ENCODE measurements at places on chromosomes 7 and 10.

DNA sequence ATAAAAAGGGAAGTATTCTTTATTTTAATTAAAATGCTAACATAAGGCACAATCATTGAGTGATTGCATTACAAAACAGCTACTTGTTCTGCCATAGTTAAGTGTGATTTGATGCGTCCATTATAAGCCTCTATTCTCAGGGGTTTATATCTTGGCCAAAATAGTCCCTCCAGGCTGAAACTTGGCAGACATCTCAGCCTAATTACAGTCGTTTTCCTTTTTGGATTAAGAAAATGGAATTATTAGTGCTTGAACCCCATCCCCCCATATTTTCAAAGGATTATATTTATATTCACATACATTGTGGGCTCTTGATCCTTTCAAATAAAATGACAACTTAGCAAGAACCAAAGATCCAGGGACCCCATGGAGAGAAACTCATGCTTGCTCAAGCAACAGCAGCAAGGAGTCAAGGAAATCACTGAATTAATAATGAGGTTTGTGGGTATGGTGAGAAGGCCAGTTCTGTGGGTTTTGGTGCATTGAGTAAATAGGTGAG is 66.7 kb upstream of the NEUROD6 start:
- no peak overlapping the region for H3K4me3 ChIP-seq
- DNase-seq: no peak
- H3K4me1 ChIP-seq: no peaks in the 10 kb centered on the region
- H3K36me3 ChIP-seq: no peaks in the 10 kb centered on the region

- H3K4me3 ChIP-seq: no peak overlapping the region
- no peak for DNase-seq
- H3K4me1 ChIP-seq: no peaks in the 10 kb centered on the region
- no peaks in the 10 kb centered on the region for H3K27me3 ChIP-seq
These were observed 338.1 kb upstream of the GALNT17 start for GRCh38 chr7:70793821-70794220.

GRCh38 chr7:154484406-154484805 is 432.2 kb downstream of the DPP6 start:
- no peak overlapping the region for H3K27ac ChIP-seq
- no peaks in the 10 kb centered on the region for H3K27me3 ChIP-seq
- DNase-seq: no peak
- H3K36me3 ChIP-seq: no peaks in the 10 kb centered on the region
- H3K4me1 ChIP-seq: no peaks in the 10 kb centered on the region

GRCh38 chr10:122519873-122520272 is 40.7 kb upstream of the DMBT1 start:
- no peaks in the 10 kb centered on the region for H3K36me3 ChIP-seq
- peaks cover 8% of the 10 kb centered on the region for H3K27me3 ChIP-seq
- no peak overlapping the region for H3K27ac ChIP-seq

DNA sequence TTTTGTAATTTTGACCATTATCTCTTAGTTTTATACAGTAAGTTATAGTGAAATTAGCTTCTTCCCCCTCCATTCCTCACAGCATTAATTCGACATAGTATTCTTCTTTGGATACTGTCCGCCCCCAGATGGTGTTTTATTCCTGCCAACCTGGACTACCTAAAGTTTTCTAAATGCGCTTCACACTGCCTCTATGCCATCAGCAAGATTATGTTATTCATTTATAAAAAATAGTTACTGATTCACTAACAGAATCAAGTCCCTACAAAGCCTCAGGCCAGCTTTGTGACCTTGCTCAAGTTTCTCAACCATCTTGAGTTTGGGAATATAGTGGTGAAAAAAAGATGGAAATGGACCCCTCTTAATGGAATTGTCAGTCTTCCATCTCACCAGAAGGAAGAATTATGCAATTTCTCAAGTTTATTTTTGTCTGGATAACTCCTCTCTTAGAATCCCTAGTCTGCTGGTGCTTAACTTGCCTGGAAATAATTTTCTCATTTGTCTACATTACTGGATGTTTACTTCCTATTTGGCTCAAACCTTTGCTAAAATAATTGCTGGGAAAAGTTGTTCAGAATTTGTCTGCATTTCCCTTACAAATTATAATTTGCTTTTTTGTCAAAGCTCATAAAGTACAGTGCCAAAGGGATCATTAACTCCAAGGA is 16.7 kb upstream of the FGL2 start:
- no peak overlapping the region for H3K27ac ChIP-seq
- peaks cover 4% of the 10 kb centered on the region for H3K36me3 ChIP-seq
- no peak for DNase-seq
- H3K4me1 ChIP-seq: peaks cover under 1% of the 10 kb centered on the region
- no peak overlapping the region for H3K4me3 ChIP-seq
- no peaks in the 10 kb centered on the region for H3K27me3 ChIP-seq

DNA sequence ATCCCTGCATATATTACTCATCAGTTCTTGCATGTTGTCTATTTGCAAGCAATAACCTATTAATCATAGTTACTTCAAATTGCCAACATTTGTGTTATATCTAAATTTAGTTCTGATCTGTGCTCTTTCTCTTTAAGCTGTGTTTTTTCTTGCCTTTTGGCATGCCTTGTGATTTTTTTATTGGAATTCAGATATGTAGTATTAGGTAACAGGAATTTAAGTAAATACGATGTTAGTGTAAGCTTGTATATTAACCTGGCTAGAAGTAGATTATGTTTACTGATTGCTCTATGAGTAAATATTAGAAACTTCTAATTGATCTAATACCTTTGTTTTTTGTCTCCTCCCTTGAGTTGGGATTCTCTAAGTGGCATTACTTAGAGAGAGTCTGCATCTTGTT is 718.9 kb upstream of the POT1 start:
- no peaks in the 10 kb centered on the region for H3K36me3 ChIP-seq
- H3K27ac ChIP-seq: no peak overlapping the region
- DNase-seq: no peak
- H3K4me3 ChIP-seq: no peak overlapping the region
